Epithelial cell of prostate (primary cell): ENCODE measurements at places on chromosomes 1 and 21.

DNA sequence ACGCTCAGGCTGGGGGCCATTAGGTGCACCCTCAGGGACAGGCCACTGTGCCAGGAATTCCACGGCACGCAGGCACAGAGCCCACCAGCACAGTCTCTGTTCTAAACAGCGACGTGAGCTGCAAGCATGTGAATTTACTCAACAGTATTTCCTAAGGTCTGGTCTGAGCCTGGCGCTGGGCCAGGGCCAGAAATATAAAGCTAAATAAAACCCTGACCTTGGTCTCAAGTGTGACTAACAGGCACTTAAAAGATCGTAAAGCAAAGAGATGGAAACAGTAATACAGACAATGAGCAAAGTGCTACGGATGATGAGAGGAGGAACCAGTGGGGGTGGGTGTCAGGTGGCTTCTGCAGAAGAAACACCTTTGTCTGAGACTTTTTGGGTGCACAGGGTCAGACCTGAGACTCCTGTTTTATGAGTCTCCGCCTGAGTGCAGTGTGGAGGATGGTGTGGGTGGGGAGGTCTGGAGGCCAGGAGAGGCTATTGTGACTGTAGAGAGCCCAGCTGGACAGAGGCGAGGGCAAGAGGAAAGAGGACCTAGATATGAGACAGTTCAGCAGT is 53.4 kb upstream of the EDN2 start:
- no peak for DNase-seq

- no peak for DNase-seq
Observed at GRCh38 chr1:53011175-53011574, 50.8 kb upstream of the PODN start.

DNA sequence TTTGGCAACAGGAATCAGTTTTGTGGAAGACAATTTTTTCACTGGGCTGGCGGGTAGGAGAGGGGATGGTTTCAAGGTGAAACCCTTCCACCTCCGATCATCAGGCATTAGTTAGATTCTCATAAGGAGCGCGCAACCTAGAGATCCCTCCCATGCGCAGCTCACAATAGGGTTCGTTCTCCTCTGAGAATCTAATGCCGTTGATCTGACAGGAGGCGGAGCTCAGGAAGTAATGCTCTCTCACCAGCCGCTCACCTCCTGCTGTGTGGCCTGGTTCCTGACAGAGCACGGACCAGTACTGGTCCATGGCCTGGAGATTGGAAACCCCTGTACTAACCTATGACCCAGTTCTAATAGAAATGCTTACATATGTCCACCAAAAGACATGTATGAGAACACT is 96.6 kb upstream of the KIAA1614 start:
- no peak for DNase-seq

GRCh38 chr1:214445831-214446614 is 105.4 kb downstream of the PTPN14 start:
- no peak for DNase-seq

GRCh38 chr1:185353124-185353523 is 36.1 kb upstream of the IVNS1ABP start:
- DNase-seq, result no peak
